ENCODE measurements at places on chromosomes 1 and 21.

DNA sequence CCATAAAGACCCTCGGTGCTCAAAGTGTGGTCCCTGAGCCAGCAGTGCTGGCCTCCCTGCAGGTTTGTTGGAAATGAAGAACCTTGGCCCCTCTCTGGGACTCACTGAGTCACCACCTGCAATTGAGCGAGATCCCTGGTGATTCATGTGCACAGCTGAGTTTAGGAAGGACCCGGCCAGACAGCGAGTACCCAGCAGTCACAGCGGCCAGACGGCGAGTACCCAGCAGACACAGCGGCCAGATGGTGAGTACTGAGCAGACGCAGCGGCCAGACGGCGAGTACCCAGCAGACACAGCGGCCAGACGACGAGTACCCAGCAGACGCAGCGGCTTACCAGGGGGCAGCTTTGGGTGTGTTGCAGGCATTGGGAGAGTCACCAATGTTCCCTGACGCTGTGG, 123.8 kb downstream of the PRDM16 start:
- no peak for DNase-seq

DNA sequence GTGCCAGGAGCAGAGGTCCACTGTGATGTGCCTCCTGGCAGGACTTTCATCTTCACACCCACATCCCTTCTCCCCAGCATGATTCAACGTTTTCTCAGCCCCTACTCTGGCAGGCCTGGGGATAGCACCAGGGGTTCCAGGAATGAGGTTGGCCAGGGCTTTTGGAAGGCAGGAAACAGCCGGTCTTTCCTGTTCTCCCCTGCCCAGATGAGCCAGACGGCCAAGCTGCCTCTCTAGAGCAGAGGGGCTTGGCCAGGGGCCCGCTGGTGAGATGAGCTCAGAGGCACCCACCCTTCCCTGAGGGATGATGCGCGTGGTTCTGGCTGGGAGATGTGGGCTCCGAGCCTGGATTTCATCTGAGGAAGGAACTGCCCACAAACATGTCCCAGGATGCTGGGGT, 4.3 kb upstream of the MFAP2 start:
- no peak for DNase-seq

- DNase-seq, result no peak
These were observed 24.4 kb downstream of the ZBTB17 start for GRCh38 chr1:15951341-15952153.

GRCh38 chr1:215718575-215719287, 151.6 kb downstream of the KCTD3 start:
- no peak for DNase-seq

DNA sequence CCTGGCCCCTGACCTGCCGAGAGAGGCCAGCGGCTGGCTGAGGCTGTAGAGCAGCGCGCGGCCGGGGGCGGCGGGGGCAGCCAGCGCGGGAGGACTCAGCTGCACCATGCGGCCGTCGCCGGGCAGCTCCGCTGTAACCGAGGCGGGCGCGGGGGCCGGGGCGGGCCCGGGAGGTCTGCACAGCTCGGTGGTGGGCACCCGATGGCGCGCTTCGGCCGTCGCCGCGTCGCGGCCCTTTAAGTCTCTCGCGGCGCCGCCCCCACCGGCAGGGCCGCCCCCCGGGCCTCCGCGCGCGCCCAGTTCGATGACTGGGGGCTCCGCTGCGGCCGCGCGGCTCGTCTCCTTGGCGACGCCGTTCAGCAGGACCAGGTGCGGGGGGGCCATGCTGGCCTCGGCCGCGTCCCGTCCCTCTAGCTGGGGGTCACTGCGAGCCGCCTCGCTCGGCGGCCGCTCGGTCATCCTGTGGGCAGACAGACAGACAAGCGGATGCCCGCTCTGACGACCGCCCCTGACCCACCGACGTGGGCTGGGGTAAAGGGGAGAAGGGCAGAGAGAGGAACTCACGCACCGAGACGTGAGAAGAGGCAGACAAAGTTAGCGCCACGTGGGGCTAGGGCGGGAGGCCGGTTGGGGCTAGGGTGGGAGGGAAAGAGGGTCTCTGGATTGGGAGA, 6.5 kb downstream of the TAL1 start:
- DNase-seq, result no peak

GRCh38 chr21:17732306-17732705, 86.8 kb downstream of the C21orf91 start:
- no peak for DNase-seq

- DNase-seq, result no peak
These were observed 123.9 kb upstream of the DPYD start for GRCh38 chr1:98044766-98045165.

DNA sequence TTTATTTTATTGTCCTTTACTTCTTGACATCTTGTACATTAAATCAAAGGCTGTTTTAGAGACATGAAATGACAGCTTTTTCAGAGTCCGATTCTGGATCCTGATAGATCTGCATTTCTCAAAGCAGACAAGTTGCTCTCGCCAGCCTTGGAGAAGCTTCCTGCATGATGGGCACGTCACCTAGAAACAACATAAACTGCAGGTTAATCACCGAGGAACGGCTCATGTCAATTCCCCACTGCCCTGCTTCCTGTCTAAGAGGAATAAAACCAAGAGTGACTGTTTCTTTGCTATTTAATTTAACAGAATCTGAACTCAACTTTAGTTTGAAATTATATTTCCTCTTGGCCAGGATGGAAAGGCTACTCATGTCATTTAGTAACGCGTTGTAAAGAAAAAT, 77.0 kb downstream of the RWDD3 start:
- DNase-seq, result no peak

GRCh38 chr1:186487163-186487562, 26.2 kb upstream of the PDC start:
- DNase-seq, result no peak

- no peak for DNase-seq
These were observed 64.2 kb downstream of the ACOT7 start for GRCh38 chr1:6329396-6329795.

GRCh38 chr1:197017558-197018146, 40.3 kb downstream of the CFHR5 start:
- DNase-seq, result no peak

- DNase-seq, result no peak
These were observed 19.4 kb downstream of the KNCN start for GRCh38 chr1:46532095-46532494.

GRCh38 chr1:84705513-84705912, 15.3 kb upstream of the SSX2IP start:
- no peak for DNase-seq

GRCh38 chr1:29645586-29645985, 409.3 kb downstream of the PTPRU start:
- no peak for DNase-seq

- DNase-seq, result no peak
These were observed 27.8 kb downstream of the DIPK1A start for GRCh38 chr1:92933459-92933858.

GRCh38 chr1:246837418-246838117, 94.2 kb downstream of the AHCTF1 start:
- DNase-seq, result no peak

GRCh38 chr1:107871259-107871658, 93.7 kb downstream of the VAV3 start:
- no peak for DNase-seq

DNA sequence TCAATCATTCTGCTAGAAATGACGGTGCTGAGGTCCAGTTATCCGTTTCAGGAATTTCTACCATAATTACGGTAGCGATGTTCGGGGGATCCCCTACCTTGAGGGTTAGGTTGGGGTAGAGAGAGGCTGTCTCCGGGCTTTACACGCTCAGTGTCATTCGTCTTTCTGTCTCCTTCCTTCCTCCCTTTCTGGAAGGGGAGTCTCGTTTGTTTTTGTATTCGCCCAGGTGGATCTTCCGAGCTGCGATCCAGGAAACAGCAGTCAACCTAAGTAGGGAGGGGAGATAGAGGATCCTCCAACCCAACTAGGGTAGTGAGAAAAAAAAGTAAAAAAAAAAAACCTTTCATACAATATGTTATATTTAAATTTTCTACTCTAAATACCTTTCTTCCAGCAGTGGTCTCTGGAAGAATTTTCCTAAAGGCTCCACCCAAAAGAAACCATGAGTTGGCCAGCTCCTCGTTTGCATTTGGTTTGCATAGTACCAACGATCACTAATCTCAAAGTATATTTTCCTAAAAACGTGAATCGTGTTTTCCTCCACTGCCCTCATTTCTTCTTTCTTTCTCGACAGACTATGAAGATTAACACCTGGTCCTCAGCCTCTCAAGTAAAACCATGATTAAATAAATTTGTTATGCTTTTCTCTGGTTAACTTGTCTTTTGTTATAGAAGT, 611 bp upstream of the PIK3C2B start:
- no peak for DNase-seq

DNA sequence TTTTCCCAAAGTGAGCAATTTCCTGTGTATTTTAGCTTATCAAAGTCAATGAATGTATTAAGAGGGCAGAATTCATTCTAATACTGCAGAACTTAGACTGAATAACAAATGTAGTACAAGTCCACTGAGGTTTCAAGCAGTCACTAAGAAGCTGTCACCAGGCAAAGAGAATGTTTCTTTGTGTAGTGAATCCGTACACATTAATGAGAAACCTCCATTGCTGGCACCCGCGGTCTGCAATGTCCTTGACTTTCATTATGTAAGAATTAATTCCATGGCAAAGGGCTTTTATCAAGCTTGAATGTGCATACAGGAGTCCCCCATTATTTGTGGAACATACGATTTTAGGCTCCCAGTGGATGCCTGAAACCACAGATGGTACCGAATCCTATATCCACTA, 719.5 kb upstream of the TMPRSS15 start:
- DNase-seq, result no peak

GRCh38 chr1:52153010-52153409, 11.1 kb downstream of the ZFYVE9 start:
- no peak for DNase-seq

Data from DND-41 (cell line).